ENCODE measurements at places on chromosomes 1 and 21. TPM values are rescaled to one million over a fixed set of nuclear protein-coding genes. Genes with fewer than 3 reads are reported as not detected.

DNA sequence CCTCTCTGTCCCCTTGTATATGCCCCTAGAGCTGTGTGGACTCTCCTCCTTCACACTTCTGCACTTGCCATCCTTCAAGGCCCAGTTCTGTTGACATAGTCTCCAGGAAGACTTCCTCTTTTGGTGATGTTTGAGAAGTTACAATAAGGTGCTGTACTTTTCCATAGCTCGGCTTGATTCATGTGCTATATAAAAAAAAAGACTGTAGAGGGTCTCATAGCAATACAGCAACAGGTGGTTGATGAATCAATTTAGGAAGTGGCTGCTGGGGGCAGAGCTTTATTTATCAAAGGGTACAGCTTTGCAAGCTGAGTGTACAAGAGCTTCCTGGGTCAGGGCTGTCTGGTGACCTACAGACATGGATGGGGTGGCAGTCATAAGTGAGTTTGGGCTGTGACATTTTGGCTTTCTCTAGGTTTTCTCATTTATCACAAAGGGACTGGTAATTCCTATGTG is 102.7 kb downstream of the RUNX1 start:
- no peak overlapping the region for H3K4me3 ChIP-seq
- peaks cover 8% of the 10 kb centered on the region for H3K4me1 ChIP-seq
- H3K36me3 ChIP-seq, result no peaks in the 10 kb centered on the region
- DNase-seq, result no peak

DNA sequence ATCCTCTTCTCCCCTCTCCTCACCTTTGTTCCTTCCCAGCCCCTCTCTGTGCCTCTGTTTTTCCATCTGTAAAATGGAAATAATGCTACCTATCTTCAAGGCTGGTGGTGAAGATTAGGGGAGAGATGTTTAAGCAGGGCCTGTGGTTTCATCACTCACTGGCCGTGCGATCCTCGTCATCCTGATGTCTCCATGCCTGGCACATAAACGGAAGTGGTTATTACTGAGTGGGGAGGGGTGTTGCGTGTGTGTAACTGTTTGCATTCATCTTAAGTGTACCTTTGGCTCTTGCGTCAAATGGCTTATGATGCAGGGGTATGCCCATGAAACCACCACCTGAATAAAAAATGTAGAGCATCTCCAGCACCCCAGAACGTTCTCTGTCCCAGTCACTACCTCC is 17.2 kb upstream of the C1QA start:
- DNase-seq, result no peak
- no peaks in the 10 kb centered on the region for H3K4me1 ChIP-seq
- H3K4me3 ChIP-seq, result no peak overlapping the region
- no peak overlapping the region for H3K27ac ChIP-seq
- peaks cover 5% of the 10 kb centered on the region for H3K27me3 ChIP-seq

- H3K27me3 ChIP-seq, result no peaks in the 10 kb centered on the region
- H3K27ac ChIP-seq, result no peak overlapping the region
- no peak overlapping the region for H3K4me3 ChIP-seq
- no peaks in the 10 kb centered on the region for H3K4me1 ChIP-seq
- H3K36me3 ChIP-seq, result no peaks in the 10 kb centered on the region
These were observed 70.6 kb downstream of the OBSCN start for GRCh38 chr1:228278432-228278941.

DNA sequence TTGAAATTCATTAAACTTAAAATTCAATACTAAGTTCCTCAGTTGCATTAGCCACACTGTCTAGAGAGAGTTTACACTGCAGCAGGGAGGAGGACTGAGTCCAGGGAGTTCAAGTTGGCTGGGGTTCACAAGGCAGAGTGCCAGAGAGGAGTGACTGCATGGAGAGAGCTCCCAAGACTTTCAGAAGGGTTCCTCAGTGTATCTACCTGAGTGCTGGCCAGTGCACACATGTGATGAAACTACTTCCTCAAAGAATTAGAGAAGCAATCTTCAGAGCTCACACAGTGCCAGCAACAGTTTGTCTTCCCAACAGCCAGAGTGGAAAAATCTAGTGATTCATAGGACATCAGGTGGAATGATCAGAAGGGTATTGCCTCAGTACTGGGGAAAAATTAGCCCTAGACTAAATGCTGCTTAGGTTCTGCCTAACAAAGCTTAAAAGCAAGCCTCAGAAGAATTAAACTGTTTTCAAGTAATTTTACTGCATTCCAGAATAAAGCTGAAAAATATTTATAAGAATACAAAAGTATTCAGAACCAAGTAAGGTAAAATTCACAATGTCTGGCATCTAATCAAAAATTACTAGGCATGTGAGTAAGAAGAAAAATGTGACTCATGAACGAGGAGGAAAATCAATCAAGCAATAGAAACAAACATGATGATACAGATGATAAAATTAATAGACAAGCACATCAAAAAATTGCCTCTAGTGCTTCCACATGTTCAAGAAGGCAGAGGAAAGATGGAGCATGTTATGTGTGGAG is 10.4 kb upstream of the WNT3A start:
- no peak for DNase-seq
- H3K27me3 ChIP-seq, result no peaks in the 10 kb centered on the region
- H3K4me1 ChIP-seq, result no peaks in the 10 kb centered on the region
- H3K4me3 ChIP-seq, result no peak overlapping the region

GRCh38 chr1:195096051-195096521 is 1512.2 kb downstream of the KCNT2 start:
- H3K27me3 ChIP-seq, result no peaks in the 10 kb centered on the region
- no peak overlapping the region for H3K4me3 ChIP-seq
- H3K36me3 ChIP-seq, result no peaks in the 10 kb centered on the region

- H3K4me3 ChIP-seq, result no peak overlapping the region
- H3K27me3 ChIP-seq, result no peaks in the 10 kb centered on the region
- no peak overlapping the region for H3K27ac ChIP-seq
- H3K36me3 ChIP-seq, result no peaks in the 10 kb centered on the region
- DNase-seq, result no peak
- peaks cover 8% of the 10 kb centered on the region for H3K4me1 ChIP-seq
These were observed 363.5 kb upstream of the PTBP2 start for GRCh38 chr1:96358057-96358456.

DNA sequence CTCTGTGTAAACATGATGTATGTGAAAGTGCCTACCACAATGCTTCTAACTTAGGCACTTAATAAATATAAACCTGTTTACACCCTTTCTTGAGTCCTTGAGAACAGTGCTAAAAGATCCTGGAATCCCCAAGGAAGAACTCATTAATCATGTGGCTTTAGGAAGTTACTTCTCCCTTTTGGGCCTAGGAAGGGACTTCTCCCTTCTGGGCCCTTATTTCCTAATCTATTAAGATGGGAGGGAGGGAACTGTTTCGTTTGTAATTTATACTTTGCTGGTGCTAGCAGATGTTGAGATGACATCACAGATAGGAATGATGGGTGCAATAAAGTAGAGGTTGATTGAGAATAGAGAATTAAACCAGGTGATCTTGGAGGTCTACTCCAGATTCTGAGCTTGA is 1.2 kb downstream of the BTF3L4 start:
- H3K27ac ChIP-seq, result peak overlapping the region; percentile 90
- DNase-seq, result no peak
- no peaks in the 10 kb centered on the region for H3K27me3 ChIP-seq
- H3K4me1 ChIP-seq, result peaks cover 24% of the 10 kb centered on the region

GRCh38 chr1:158998781-158999161 is 10.9 kb upstream of the IFI16 start:
- H3K27me3 ChIP-seq, result no peaks in the 10 kb centered on the region
- H3K4me3 ChIP-seq, result peak overlapping the region; percentile 21
- peak; percentile 43 for DNase-seq
- H3K27ac ChIP-seq, result peak overlapping the region; percentile 85
- peaks cover 37% of the 10 kb centered on the region for H3K4me1 ChIP-seq

GRCh38 chr1:46623743-46624644 is 7.4 kb upstream of the MOB3C start:
- no peak overlapping the region for H3K27ac ChIP-seq
- no peaks in the 10 kb centered on the region for H3K4me1 ChIP-seq
- H3K27me3 ChIP-seq, result no peaks in the 10 kb centered on the region

SPAG17 gene
- polyA plus RNA-seq, result 13.0 TPM

LYPLA2 gene
- polyA plus RNA-seq, result 47.0 TPM

CCDC185 gene
- polyA plus RNA-seq, result 0.13 TPM
